ENCODE measurements at places on chromosomes 2 and 18.

DNA sequence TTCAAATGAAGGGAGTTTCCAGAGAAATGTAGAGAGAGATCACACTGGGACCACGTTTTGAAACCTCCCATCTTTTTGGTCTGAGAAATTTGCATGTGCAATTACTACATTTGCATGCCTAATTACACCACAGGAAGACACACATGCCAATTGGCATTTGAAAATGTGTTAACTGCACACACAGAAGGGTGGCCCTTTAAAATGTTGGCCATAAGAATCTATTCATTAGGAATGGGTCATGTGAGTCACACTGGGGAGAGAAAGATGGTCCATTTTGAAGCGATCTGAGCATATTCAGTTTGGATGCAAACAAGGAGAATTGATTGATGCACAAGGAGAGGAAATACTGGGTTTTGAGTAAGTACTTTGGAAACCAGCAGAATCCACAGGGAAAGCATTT, 1407.1 kb upstream of the ACVR2A start:
- DNase-seq = no peak

DNA sequence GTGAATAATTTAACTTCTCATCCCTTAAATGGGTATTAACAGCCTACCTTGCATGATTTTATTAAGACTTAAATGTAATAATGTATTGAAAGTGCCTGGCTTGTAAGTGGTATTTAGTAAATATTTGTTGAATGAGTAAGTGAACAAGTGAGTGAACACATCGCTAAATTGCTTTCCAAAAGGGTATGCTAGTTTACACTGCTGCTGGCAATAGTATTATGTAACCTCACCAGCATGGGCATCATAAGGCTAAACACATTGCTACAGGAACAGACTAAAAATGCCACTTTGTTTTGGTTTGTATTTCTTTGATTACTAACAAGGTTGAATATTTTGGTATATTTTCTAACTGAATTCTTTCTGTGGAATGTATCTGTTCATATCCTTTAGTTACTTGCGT, 9.8 kb downstream of the WDR43 start:
- peak; percentile 72 for DNase-seq

DNA sequence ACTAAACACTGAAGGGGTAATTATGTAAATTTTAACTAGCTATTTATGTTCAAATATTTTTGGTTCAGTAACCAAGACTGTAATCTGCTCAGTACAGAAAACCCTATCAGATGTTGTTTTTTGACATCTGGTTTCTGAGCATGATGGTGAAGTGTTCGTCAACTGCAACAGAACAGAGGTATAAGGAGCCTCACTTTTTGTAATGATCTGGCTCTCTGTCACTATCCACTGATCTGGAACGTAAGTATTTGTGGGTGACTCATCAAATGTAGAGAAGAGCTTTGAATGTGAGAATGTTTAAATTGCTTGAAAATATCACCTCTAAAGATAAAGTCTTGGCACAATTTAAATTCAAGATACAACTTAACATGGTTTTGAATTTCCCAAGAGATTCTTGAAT, 213.6 kb upstream of the FAM98A start:
- DNase-seq = peak; percentile 25

DNA sequence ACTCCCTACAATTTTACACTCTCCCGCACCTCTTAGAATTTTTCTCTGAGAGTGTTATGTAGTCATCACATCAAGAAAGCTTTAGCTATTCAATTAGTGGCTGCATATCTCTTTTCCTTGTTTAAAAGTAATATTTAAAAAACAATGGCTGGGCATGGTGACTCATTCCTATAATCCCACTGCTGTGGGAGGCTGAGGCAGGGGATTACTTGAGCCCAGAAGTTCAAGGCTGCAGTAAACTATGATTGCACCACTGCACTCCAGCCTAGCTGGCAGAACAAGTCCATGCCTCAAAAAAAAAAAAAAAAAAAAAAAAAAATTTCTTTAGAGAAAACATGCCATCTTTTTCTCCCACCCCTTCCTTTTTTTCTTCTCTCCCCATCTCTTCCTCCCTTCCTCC, 44.3 kb downstream of the AQP4 start:
- DNase-seq = no peak

DNA sequence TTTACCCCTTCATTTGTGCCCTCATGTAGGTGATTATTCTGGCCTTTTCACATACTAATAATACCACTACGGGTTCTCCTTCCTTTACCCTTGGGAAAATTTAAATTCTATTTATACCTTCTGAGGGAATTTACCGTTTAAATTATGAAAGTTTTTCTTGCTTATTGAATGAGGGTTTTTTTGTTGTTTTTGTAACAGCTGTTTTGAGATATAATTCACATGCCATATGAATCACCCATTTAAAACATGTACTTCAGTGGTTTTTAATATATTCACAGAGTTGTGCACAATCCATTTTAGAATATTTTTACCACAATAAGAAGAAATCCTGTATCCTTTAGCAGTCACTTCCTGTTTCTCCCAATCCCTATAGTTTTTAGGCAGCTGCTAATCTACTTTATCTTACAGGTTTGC, 54.7 kb downstream of the EML4 start:
- peak; percentile 44 for DNase-seq

DNA sequence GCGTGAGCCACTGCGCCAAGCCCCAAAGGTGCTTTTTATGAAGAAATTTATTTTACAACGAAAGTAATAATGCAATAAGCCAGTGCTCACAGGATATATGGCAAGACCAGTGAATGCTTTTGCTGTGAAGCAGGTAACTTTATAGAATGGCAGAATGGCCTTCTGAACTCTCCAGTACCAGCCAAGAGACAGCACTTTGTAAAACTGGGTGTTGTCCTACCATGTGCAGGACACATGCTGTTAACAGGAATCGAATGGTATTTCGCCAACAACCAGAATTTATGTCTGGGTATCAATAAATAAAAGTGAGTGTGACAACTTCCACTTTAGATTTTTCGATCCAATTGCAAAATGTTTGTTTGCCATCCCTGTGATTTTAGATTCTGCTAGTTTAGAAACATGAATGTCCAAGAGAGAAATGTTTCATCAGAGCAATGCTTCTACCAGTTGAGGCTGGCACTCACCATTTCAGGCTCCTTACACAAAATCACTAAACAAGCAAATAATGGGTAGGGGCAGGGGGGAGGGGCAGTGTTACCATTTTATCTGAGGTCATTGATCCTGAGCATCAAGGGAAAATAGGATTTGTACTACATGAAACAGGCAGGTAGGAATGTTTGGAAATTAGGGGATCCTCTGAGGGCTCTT, 95.9 kb downstream of the ATL2 start:
- DNase-seq = no peak

DNA sequence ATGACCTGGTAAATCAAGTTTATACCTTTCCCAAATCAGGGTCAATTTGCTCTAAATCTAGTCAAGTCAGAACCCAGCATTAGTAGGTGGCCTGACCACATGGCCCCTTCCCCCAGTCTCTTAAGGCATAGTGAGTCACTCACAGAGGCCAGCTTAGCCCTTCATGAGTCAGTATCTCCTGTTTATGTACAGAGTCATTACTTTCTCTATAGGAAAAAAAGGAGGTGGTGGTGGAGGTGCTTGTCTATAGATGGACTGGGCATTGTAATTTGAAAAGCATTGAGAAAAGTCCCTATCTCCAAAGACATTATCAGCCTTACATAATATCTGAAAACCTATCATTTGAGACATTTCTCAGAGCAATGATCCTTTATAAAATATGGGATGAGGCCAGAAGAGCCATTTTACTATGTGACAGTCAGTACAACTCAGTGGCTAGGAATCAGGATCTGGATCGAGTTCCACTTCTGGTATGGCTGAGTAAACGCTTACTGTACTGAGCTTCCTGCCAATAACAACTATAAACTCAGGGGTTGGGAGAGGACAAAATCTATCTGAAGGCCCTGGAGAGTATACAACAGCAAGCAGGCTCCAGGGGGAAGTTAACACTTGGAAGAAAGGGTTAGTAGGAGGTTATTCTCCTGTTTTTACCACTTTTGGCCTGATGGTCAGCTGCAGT, 22.5 kb upstream of the SIGLEC15 start:
- DNase-seq = peak; percentile 98

- DNase-seq = no peak
Measured at GRCh38 chr18:78304192-78305164, 675.1 kb upstream of the SALL3 start.

DNA sequence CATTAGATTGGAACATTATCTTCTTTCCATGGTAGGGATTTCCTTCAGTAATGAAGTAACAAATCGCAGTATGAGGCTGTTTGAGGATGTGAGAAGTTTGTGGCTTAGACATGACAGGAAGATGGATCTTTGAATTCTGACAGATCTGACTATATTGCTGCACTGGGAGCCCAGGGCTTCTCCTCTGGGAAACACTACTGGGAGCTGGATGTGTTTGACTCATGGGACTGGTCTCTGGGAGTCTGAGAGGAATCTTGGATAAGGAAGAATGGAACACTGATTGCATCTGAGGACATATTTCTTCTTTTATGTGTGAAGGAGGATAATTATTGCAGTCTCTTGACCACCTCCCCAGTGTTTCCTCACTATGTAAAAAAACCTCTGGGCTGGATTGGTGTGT, 77.2 kb upstream of the ST6GAL2 start:
- peak; percentile 70 for DNase-seq

GRCh38 chr2:11866358-11867335, 120.2 kb downstream of the LPIN1 start:
- DNase-seq = no peak

DNA sequence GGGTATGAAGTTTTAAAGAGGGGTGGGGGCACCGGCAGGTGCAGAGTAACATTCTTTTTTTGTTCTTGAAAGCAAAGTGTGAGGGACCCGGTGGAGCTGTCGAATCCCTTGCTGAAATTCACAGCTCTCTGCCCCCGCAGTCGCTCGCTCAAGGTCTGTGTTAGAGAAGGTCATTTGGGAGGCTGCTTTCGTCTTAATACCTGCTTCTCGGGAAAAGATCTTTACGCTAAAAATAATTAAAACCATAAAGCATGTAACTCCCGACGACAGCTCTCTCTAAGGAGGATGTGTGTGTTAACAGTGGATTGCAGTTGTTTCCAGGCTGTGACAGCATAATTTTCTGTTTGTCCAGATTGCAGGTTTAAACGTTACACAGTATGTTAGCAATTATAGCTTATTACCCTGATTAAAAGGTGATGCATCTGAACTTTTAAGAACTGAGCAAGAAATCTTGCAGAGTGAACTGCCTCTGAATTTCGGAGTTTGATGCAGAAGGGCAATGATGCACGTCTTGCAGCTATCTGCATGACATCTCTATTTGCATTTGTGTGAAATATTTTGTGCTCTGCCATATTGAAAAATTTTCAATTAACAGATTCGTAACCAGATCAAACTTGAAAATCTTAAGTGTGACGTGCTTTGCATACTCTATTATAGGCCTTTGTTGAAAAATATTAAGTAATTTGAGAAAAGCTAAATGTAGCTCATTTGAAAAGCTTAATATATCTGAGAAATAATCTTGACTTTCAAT, 954 bp downstream of the RAPGEF4 start:
- DNase-seq = no peak

DNA sequence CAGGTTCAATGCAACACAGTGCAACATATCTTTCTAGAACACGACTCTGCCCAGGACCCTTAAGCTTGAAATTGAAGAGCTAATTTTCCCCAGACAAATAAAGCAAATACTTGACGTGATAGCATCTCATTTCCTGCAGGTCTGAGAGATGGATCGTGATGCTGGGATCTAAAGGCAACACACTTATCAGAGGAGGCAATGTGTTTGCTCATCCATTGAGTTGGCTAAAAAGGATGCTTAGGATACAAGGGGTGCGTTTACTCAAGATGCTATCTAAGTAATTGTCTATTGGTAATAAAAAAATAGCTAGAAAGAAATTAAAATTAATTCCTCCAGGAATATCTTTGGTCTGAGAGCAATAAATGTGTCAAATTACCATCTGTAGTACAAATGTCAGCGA, 129.0 kb downstream of the SOCS6 start:
- DNase-seq = peak; percentile 38

GRCh38 chr2:207472343-207473048, 57.3 kb upstream of the CREB1 start:
- DNase-seq = peak; percentile 25

GRCh38 chr2:237149425-237149824, 63.7 kb downstream of the COPS8 start:
- DNase-seq = peak; percentile 51

DNA sequence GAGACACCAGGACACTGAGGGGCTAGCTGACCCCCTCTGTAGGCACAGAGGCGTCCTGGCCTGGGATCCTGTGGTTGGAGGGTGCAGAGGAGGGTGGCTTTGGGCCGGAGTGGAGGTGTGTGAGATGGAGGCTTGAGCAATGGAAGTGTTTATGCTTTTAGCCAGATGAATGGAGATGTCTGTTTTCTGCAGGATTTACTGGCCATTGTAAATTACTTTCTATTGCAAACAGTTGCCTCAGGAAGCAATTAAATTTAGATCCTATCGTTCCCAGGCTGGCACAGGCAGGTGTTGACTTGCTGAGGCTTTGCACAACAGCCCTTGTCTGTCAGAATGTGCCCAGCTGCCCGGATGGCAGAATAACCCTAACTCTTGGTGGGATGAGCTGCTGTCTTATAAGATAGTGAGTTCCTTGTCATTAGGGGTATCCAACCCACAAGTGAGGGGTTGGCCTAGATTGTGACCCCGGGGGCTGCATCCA, 1.8 kb upstream of the ARID5A start:
- no peak for DNase-seq

DNA sequence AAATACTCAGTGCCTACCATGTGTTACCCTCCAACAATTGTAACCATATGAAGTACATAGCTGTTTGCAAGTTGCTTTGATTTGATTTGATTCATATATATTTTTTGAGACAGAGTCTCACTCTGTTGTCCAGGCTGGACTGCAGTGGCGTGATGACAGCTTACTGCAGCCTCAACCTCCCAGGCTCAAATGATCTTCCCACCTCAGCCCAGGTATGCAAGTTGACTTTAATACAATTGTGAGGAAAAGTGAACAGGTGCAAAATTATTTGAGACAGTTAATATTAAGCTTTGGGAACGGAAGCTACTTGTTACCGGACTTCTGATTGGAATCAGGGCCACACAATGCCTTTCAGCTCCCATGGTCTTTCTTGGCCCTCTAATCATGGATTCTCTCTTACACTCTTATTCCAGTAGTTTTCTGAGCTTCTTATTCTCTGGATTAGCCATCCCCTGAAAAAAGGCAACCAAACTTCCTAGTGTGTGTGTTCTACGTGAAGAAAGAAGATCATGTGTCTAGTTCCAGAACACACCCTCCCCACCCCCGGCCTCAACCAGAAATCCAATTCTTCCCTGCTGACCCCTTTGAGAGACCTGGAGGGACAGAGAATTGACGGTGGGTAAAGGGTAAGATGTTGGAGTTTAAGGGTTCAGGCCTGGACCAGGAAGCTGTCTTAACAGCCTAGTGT, 1.1 kb upstream of the RPL37A start:
- no peak for DNase-seq
